Stimulated activated CD8-positive, alpha-beta memory T cell treated with anti-CD3 and anti-CD28 coated beads, Interleukin-4, amount 100 ng/mL, for 4 hours (primary cell): ENCODE measurements at places on chromosomes 4 and X.

DNA sequence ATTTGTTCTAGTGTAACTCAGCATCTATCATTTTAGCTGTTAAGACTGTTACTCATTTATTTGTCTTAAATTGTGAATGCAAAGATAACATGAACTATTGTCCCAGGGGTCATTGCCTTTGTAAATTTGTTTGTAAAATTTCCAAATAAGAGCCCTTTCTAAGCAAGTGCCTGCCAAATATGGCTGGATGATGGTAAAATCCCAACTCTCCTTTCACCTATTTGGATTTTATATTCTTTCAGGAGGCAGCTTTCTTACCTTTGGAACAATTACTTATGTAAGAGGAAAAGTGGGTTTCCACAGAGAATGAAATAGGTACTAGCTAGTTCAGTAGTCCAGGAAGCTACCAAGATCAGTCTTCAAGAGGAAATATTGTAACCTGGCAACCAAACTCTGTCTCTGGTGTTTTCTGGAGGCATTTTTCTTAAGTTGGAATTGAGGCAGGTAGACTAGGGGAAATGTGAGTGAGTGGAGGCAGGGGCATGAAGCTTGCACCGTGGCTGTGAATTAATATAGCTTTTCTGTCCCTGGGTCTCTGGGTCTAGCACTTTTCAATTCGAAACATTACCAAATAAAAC is 363.0 kb upstream of the ZCCHC13 start:
- DNase-seq: no peak

DNA sequence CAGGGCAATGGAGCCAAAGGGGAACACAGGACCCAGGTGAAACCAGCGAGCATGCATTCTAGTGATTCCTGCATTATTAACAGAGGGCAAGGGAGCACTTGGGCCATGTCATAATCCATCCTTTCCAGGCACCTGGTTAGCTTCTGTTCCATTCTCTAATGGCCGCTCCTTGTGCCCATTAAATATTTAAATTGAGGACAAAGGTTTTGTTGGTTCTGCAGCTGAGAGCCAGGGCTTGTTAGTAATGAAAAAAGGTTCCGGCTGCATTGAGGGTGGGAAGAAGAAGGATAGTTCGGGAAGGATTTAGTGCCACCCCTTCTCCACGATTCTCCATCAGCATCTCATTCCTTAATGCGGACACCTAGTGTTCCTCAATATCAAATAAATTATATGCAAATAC is 13.6 kb downstream of the SOD3 start:
- no peak for DNase-seq

GRCh38 chrX:69968950-69969349 is 80.8 kb downstream of the AWAT2 start:
- DNase-seq: no peak

- no peak for DNase-seq
Measured at GRCh38 chrX:34884817-34885216, 57.8 kb upstream of the FAM47B start.

- no peak for DNase-seq
Measured at GRCh38 chrX:130876226-130876625, 26.8 kb downstream of the ENOX2 start.

- DNase-seq: no peak
Measured at GRCh38 chrX:136304493-136304892, 3.7 kb downstream of the ADGRG4 start.

DNA sequence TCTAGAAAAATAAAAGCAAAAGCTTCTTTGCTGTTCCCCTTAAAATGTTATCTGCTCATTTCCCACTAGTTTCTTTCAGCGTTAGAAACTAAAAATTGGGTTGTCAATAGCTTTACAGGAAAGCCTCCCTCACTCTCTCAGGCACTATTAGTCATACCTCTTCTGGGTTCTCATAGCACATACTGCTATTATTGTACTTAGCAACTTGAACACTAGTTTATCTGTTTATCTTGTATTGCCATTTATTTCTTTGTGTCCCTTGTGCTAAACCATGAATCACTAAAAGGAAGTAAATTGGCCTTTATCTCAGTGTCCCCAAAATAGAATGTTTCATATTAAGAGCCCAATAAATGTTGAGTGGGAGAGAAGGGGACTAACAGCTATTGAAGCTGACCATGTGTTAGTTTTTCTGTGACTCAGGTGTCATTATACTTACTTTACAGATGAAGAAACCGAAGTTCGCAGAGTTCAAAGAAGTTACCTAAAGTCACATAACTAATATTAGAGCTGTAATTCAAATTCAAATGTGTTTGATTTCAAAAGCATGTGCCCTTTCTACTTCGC is 124.8 kb upstream of the CITED1 start:
- DNase-seq: no peak

GRCh38 chr4:106914223-106914622 is 121.9 kb downstream of the DKK2 start:
- DNase-seq: no peak

DNA sequence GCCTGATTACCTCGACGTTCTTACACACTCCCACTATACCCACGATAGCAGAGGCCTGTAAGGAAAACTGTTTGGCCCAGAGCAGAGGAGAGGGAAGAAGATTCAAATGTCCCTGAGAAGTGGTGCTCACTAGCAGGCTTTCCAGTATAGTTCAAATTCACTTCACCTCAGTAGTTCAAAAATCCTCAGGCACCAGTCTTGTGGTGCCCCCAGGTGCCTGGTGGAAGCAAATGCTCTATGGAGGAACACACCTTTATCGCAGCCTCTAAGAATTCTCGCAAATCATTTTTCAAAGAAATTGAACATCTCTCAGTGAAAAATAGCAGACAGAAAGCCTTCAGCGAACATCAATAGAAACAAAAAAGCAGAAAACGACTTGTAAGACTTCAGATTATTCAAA is 12.2 kb upstream of the MTMR1 start:
- no peak for DNase-seq

GRCh38 chrX:153773741-153774575 is 6.9 kb upstream of the SRPK3 start:
- DNase-seq: no peak

DNA sequence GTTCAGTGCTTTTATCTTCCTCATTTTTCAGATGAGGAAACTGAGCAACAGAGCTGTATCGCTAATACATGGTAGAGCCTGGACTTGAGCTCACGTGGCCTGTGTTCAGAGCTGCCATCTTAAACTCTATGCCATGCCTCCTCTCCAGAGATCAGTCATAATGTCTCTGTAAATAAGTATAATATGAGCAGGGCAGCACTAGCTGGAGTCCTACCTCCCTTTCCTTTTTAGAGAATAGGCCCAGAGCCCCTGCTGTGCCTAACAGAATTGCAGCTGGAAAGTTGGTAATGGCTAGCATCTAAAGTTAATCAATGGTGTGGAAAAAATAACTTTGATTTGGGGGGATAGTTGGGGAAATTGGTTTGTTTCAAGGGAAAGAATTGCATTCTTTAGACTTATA is 20.4 kb downstream of the CASP6 start:
- DNase-seq: no peak

DNA sequence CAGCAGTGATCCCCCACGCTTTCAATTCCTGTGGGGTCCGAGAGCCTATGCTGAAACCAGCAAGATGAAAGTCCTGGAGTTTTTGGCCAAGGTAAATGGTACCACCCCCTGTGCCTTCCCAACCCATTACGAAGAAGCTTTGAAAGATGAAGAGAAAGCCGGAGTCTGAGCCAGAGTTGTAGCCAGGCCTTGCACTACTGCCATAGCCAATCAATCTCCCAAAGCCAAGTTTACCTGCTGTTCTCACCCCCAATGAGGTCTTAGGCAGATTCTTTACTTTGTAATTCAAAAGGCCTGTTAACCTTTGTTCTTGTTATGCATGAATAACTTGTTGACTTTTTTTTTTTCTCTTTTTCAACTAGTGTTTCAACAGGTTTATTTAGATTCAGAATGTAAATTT is 4.0 kb downstream of the MAGEB2 start:
- no peak for DNase-seq
